ENCODE measurements at places on chromosomes 3 and 15. TPM values are rescaled to one million over a fixed set of nuclear protein-coding genes. Genes with fewer than 3 reads are reported as not detected.

ITIH3 gene
- total RNA-seq = 0.35 TPM

ATP13A5 gene
- total RNA-seq = not detected

TMOD2 gene
- total RNA-seq = 7.3 TPM

CLDN1 gene
- total RNA-seq = not detected

HRH1 gene
- 1.3 TPM for total RNA-seq

FAM107A gene
- 95.2 TPM for total RNA-seq

FBXO40 gene
- 207 TPM for total RNA-seq

ATP10A gene
- total RNA-seq = 0.75 TPM

CHCHD4 gene
- total RNA-seq = 35.9 TPM

CCDC33 gene
- not detected for total RNA-seq

LRRIQ4 gene
- not detected for total RNA-seq

C15orf62 gene
- 0.16 TPM for total RNA-seq

PTPN9 gene
- 7.2 TPM for total RNA-seq

SECISBP2L gene
- 34.2 TPM for total RNA-seq

OSTN gene
- not detected for total RNA-seq

STRA6 gene
- total RNA-seq = not detected

CKMT1A gene
- not detected for total RNA-seq

GNB4 gene
- total RNA-seq = 13.6 TPM

GDPGP1 gene
- 9.1 TPM for total RNA-seq

MYD88 gene
- total RNA-seq = 7.3 TPM

GOLGA6A gene
- total RNA-seq = not detected

CCDC54 gene
- not detected for total RNA-seq

PRTG gene
- total RNA-seq = 0.67 TPM

P3H2 gene
- 1.3 TPM for total RNA-seq

SLC25A20 gene
- 140 TPM for total RNA-seq

HDDC3 gene
- 15.5 TPM for total RNA-seq

ALPK3 gene
- 114 TPM for total RNA-seq

FOXL2 gene
- not detected for total RNA-seq

FES gene
- 17.1 TPM for total RNA-seq

ACKR4 gene
- total RNA-seq = 2.9 TPM

IQCB1 gene
- 7.5 TPM for total RNA-seq

ISLR2 gene
- 2.7 TPM for total RNA-seq

GCNT3 gene
- total RNA-seq = not detected

All from Right ventricle myocardium superior (tissue), 1 donor.